Lung microvascular endothelial cell (primary cell): ENCODE measurements at places on chromosomes 13 and 19.

- peak; percentile 77 for DNase-seq
Measured at GRCh38 chr19:15332311-15332996, at the start of gene BRD4. Gene BRD4, minus strand, starts transcription at chr19:15332539. Its CDS starts 59,440 bp downstream, at chr19:15273099.

DNA sequence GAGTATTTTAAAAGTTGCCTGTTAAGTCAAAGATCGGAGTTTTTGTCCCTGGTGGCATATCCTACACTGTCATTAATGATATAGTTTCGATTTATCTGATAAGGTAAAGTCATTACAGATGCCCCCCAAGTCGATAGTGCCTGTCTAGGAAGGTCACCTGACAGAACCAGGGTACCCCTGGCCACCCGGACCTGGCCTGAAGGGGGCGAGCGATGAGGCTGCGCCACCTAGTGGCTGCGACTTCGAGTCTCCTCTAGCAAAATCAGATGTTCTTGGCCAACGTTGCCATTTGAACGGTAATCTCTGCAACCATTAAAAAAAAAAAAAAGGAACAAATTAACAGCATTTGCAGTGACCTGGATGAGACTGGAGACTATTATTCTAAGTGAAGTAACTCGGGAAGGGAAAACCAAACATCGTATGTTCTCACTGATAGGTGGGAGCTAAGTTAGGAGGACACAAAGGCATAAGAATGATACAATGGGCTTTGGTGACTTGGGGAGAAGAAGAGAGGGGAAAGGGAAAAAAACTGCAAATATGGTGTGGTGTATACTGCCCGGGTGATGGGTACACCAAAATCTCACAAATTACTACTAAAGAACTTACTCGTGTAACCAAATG lies 565.1 kb downstream of the LIG4 start:
- peak; percentile 84 for DNase-seq

DNA sequence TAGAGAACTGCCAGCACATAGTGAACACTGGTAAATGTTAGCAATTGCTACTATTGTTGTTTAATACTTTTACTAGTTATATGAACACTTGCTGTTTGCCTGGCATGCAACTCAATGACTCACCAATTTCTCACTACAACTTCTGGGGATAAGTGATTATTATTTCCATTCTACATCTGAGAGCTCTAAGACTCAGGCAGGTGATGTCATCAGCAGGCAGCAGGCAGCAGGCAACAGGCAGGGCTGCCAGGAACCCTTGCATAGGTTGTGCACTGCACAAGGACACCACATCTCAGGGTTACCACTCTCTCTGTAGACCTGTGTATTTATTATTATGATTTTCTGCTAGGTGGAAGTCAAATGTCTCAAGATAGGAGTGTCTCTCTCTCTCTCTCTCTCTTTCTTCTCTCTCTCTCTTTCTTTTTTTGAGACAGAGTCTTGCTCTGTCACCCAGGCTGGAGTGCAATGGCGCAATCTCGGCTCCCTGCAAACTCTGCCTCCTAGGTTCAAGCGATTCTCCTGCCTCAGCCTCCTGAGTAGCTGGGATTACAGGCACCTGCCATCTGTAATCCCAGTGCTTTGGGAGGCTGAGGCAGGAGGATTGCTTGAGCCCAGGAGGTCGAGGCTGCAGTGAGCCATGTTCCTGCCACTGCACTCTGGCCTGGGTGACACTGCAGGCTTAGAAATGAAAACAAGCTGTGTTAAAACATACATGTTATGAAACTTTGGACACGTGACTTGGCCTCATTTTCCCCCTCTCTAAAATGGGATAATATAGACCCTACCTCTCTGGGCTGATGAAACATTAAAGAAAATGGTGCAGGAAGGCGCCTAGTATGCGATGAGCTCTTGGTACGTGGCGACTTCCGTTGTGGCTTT lies 22.7 kb downstream of the HPN start:
- DNase-seq, result no peak

DNA sequence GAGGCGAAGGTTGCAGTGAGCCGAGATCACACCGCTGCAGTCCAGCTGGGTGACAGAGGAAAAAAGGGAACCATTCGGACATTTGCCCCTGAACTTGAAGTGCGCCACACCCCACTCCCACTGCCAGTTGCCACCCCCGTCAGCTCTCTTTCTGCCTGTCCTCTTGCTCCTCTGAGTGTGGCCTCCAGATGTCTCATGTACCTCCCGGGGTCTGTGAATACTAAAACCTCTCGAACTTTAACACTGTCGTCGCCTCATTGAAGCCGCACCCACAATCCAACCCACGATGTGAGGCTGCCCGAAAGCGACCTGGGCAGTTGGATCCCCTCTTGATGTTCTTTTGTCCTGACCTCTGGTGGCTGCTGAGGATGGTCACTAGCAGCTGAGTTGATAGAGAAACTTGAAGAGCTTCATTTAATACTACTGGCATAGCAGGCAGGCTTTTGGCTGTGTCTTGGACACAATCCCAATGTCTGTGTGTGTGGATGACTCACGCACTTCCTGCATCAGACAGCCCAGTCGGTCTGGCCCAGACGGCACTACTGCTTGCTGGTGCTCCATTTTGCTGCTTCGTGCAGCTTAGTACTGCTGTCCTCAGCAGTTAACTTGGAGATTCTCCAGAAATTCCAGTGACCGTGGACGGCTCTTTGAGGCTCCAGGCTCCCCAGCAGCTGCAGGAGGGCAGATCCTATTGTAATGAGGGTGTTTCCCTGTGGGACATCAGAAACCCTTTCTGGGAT lies 4.2 kb downstream of the FPR3 start:
- peak; percentile 99 for DNase-seq

DNA sequence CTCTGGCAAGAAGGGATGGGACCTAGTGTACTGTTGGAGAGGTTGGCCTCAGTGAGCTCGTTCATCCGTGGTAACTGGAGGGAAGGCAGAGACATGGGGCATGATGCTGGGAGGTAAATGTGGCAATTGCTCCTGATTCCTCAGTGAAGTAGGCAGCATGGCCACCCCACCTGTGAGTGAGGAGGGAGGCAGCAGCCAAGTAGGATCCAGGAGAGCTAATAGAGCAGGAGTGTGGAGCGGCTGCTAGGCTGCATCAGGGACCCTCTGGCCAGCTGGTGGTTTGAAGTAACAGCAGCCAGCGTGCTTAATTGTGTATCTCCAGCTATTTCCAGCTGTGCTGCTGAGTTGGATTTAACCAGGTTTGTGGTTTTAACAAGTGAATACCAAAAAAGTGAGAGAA lies 24.7 kb downstream of the TM9SF2 start:
- DNase-seq, result no peak

DNA sequence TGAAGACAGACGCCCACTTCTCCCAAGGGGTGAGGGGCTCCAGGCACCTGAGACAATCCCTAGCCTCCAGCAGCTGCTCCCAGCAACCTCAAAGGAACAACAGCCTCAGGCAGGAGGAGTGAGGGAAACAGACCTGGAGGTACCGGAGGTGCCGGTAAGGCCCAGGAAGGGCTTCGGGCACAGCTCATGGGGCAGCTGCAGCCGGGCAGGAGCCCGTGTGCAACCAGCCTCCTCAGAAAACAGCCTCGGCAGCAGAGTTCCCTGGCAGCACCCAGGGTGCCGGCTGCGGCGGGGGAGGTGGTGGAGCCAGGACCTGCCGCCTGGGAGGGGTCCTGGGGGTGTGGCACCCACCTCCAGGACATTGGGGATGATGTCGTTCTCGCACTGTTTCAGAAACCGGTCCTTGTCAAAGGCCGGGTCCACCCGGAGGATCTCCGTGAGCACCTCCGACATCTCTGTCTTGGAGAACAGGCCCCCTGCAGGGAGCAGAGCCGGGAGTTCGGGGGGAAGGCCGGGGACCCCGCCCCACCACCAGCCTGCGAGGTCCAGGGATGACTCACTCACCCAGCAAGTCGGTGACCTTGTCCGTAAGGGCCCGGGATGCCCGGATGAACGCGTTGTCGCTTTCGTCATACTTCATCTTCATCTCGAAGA lies 6.5 kb upstream of the CTXN1 start:
- no peak for DNase-seq

- no peak for DNase-seq
Measured at GRCh38 chr13:105058517-105058916, 1476.9 kb downstream of the EFNB2 start.

DNA sequence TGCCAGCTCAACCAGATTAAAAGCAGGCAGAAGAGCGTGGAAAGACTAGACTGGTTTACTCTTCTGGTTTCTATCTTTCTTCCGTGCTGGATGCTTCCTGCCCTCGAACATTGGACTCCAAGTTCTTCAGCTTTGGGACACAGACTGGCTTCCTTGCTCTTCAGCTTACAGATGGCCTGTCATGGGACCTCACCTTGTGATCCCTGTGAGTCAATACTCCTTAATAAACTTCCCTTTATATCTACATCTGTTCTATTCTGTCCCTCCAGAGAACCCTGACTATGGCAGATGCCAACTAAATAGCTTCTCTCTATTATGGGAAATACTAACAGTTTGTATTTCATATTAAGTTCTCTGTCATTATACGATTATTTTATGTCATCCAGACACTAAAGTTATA lies 609.1 kb downstream of the LMO7 start:
- no peak for DNase-seq

DNA sequence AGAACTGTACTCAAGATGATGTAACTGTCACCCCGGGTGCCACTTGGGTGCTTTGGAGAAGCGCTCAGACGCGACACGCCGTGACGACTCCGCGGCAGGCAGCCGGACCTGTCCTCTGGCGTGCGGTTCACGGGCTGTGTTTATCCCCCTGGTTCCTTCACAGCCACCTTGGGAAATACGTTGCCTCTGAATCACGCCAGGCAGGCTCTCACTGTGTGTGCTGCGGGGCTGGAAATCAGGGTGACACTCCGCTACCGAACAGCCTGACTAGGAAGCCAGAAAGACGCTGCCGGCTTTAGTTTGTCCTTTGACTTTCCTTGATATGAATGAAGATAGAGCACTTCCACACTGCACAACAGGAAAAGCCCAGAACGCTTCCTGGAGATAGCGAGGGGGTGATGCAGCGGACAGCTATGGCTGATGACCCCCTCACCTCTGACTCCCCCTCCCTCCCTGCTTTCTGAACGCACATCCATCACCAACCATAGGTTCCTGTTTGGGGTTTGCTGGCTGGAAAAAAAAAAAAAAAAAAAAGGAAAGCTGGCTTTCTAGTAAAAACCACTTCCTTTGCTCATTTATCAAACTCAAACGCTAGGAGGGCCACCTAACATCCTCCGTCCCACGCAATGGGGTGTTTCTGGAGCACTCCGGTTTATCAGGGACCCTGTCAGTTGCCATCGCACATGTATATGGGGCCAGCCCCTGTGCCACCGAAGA lies 3.7 kb upstream of the GP6 start:
- DNase-seq, result peak; percentile 92

DNA sequence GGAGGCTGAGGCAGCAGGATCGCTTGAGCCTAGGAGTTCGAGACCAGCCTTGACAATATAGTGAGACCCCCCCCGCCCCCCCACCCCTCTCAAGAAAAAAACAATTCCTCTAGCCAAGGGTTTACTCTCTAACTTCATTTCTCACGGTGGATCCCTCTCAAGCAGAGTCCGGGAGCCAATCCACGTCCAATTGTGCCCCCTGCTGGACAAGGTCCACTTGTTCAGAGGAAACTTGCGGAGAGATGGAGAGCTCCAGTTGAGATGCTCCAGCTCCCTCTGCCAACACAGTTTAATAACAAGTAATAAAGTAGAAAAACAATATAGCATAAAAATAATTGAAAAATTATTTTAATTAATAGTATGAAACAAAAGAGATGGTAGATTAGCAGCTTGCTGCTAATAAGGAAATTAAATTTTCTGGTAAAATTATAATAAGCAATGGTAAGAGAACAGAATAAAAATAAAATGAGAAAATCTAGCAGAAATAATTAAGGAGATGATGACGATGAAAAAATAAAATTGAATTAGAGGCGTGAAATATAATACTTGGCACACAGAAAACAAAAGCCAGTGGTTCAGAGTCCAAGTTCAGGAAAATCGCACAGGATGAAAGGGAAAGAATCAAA lies 14.5 kb upstream of the SIGLEC14 start:
- peak; percentile 84 for DNase-seq

DNA sequence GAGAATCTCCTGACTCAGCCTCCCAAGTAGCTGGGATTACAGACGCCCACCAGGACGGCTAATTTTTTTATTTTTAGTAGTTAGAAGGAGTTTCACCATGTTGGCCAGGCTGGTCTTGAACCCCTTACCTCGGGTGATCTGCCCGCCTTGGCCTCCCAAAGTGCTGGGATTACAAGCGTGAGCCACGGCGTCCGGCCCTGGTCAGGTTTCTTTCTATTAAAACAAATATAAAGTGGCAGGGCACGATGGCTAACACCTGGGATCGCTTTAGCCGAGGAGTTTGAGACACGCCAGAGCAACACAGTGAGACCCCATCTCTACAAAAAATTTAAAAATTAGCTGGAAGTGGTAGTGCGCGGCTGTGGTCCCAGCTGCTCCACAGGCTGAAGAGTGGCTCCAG lies 1.5 kb upstream of the MED25 start:
- DNase-seq, result no peak

DNA sequence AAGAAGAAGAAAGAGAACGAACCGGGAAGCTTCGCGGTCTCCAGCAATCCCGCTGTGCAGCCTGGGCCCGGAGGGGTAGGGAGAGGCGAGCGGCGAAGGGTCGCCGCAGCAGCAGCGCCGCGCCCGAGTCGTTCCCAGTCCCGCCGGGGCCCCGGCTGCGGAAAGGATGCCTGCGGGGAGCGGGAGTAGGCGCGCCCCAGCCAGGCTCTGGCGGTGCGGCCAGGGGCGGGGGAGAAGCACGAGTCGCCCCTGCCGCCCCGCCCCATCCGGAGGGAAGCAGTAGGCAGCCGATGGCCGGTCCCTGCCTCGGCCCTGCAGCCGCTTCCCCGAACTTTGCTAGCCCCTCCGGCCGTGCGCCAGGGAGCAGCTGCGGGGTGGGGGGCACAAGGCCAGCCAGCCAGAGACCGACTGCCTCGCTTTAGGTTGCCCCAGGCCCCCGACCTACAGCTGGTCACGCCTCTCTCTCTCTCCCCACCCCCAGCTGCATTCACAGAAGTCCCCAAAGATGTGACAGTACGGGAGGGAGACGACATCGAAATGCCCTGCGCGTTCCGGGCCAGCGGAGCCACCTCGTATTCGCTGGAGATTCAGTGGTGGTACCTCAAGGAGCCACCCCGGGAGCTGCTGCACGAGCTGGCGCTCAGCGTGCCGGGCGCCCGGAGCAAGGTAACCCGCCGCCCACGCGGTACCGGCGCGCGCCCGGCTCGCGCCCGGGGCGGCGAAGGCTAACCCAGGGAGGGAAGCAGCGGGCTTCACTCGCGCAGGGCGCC lies 1.1 kb downstream of the VSTM2B start:
- DNase-seq, result no peak

GRCh38 chr13:38204556-38204955 lies 145.1 kb upstream of the UFM1 start:
- no peak for DNase-seq

DNA sequence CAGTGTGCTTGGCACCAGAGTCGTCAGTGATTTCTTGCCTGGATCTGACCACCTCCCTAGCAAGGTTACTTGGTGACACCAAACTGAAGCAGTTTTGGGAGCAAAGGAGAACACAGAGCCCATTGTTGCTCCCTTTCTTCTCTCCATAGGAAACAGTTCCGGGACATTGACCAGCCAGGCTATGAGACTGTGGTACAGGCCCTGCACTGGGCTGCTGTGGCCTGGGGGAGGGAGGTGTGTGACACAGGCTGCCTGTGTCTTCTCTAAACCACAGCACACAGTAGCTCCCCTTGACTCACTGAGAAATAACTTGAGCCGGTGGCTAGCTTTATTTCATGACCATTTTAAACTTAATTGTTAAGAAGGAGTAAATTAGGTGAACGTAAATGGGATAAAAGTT lies 214.8 kb upstream of the UBL3 start:
- DNase-seq, result no peak

GRCh38 chr13:19645000-19645399 lies 11.5 kb downstream of the MPHOSPH8 start:
- DNase-seq, result no peak

- no peak for DNase-seq
Measured at GRCh38 chr13:46868091-46868490, 28.8 kb downstream of the HTR2A start.
